ENCODE measurements at places on chromosomes 2 and 18. TPM values are rescaled to one million over a fixed set of nuclear protein-coding genes. Genes with fewer than 3 reads are reported as not detected.
A peak's percentile ranks its signal among the peaks of the same experiment; 100 is the strongest.

- no peak for DNase-seq
Observed at GRCh38 chr18:13526519-13526918, 199.8 kb downstream of the FAM210A start.

- no peak for DNase-seq
Observed at GRCh38 chr2:18612133-18612532, 22.8 kb upstream of the NT5C1B start.

DNA sequence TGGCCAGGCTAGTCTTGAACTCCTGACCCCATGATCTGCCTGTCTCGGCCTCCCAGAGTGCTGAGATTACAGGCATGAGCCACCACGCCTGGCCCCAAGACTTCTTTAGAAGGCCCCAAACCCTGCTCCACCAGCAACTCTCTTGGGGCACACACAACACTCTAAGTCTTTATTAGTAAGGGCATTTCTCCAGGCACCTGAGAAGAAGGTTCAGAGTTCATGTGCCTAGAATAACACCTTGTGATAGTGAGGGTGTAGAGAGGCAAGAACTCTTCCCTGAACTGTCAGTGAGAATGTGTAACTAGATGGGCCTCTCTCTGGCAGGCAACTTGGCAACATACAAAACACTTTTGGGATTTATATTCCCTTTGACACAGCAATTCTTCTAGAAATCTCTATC lies 43.8 kb downstream of the SH2D6 start:
- no peak for DNase-seq

DNA sequence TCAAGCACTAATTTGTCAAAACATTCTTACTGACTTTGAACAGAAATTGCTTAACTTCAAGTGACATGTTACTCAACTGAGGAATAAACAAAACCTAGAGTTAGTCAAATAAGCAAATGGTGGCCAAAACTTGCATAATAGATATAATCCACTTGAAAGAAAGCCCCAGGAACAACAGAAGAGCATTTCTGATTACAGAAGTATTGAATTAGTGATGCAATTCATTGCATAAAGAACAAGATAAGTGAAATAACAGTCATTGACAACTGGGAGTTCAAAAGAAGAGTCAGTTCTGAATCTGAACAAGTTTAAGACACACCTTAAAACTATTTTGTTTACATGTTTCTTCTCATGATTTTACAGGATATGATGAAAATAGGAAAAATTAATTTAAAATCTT lies 30.8 kb downstream of the COBLL1 start:
- DNase-seq = no peak

GRCh38 chr2:28643327-28643726 lies 108.3 kb upstream of the PPP1CB start:
- DNase-seq = no peak

DNA sequence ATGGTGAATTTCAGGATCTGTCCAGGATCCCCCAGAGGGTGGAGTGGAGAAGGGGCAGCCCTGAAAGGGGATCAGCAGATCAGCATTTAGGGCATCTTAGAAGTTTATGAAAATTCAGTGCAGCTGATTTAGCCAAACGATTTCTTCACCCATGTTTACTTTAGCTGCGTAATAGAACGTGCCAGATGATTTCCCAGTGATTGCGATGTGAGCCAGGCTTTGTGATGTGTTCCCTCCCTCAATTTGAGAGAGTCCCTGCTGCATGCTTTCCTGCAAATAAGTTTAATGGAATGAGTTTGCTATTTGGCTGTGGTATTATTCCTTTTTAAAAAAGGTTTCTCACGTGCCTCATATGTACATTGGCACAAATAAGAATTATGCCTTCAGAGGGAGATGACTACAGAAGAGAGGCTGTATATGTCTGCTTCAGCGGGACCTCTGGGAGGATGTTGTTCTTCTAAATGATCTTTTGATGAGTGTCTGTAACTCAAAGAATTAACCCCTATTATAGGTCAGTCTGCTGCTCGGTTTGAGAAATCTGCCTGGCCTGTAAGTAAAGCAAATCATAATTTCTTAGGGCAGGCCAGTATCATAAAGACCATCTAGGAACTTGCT lies 111.9 kb downstream of the MRO start:
- no peak for DNase-seq

- no peak for DNase-seq
Observed at GRCh38 chr18:51561821-51562220, 364.3 kb upstream of the MEX3C start.

DNA sequence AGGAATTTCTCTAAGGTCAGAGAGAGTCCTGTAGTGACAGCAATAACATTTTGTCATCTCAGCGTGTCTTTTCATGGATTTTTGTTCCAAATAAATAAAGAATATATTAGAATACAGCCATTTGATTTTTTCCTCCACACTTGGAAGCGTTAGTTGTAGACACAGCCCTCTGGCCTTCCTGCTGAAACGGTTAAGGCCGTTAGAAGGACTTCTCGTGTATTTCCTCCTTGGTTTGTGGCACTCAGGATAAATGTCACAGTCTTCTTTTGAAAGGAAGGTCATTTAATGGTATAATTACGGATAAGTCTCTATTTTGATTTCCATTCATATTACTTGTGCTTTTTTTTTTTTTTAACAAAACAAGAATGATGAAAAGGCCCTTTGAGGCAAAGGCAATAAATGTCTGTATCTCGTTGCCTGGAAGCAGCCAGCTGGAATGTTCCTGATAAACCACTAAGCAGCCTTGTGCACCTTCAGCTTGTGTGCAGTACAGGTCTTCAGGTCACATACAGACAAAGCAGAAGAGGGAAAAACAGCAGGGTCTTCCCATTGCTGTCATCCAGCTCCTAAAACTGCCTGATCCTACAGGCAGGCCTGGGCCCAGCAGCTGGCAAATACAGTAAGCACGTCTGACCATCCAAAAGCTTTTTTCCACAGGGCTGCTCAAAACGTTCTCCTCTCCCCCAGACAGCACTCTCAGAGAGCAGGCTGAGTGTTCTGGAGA lies 14.4 kb downstream of the EFR3B start:
- no peak for DNase-seq

- DNase-seq = no peak
Observed at GRCh38 chr2:157785866-157786662, 90.1 kb downstream of the ACVR1 start.

- peak; percentile 10 for DNase-seq
Observed at GRCh38 chr2:2523461-2524347, 192.6 kb upstream of the MYT1L start.

DNA sequence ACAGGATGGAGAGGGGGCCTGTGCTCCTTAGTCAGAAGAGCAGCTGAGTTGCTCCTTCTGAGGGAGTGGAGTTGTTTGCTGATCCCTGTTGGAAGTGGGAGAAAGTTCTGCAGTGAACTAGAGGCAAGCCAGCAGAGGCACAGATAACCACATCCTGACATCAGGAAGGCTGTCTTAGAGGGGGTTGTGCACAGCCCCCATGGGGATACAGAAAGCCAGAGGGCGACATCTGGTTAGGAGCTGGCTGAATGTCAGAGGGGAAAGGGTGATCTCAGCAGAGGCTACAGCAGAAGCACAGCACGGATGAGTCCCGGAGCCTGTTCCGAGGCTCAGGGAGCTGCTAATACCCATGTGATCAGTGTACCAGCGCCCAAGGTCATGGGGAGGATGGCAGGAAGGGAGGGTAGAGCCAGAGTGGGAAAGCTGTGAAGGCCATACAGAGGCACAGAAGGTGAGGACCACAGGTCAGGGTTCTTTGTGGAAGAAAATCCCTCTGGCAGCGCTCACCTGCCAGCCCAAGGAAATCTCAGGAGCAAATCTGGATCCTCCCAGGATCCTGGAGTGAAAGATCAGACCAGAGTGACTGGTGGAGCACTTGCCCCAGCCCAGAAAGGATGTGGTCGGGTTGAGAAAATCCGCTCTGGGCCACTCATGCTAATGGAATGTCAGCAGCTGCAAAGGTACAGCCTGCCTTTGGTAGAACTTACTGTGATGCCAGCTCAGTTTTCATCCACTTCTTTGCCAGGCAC lies 111.8 kb downstream of the STPG4 start:
- DNase-seq = no peak

GRCh38 chr18:36265015-36265414 lies 32.5 kb upstream of the FHOD3 start:
- no peak for DNase-seq

DNA sequence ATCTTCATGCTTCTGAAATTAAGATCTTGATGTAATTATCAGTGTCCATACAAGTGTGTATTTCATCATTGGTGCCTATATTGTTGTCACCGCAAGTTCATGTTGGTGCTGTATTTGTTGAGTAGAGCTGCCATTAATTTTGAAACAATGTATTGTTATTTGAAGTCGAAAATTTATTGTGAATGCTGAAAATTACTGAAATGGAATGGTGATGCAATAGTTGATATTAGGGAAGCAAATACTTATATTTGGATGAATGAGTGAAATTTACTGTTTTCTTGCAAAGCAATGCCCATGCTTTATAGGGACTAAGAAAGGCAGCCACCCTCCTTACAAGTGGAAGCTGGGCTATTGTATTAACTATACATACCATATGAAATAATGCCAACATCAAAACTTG lies 41.6 kb downstream of the SERPINB8 start:
- no peak for DNase-seq

DNA sequence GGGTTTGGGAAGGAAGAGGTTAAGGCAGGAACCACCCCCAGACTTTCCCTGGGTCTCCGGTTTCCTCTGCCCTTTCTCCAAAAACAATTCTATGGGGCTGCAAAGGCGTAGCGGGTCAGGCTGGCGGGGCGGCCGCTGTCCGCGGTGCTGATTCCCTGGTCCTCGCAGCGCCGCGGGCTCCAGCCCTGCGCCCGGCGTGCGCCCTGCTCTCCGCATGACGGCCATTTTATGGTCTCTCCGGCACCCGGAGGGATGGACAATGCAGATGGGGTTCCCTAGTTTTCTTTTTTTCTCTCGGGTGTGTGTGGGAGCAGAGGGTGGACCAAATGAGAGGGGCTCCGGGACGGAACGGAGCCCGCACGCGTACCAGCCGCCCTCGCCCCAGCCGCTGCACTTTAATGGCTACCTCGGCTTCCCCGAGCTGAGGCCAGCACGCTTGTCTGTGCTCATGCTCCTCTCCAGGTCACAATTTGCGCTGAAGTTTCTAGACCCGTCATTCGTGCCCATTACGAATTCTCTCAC lies 1.6 kb downstream of the ST8SIA3 start:
- DNase-seq = no peak

GRCh38 chr2:219041252-219041651 lies at the start of gene CFAP65:
TSS of gene CFAP65 (minus strand) at chr2:219041516. CDS start at chr2:219039048, 2,468 bp downstream.
- no peak for DNase-seq

GRCh38 chr2:113857464-113857863 lies 32.4 kb upstream of the ACTR3 start:
- DNase-seq = no peak

DNA sequence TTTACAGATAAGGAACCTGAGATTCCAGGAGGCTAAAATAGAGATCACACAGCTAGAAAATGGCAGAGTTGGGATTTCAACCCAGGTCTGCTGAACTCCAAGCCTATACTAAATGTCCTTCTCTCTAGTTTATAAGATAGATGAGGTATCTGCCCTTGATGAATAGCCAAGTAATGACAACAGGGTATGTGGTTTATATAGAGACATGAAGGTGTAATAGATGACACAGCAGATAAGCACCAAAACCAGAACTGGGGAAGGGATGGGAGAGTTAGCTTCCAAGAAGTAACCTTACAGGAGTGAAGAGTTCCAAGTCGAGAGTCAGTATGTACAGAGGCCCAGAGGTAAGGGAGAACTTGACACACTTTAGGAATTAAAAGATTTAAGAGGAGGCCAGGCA lies 104.7 kb upstream of the UBXN4 start:
- DNase-seq = no peak

DNA sequence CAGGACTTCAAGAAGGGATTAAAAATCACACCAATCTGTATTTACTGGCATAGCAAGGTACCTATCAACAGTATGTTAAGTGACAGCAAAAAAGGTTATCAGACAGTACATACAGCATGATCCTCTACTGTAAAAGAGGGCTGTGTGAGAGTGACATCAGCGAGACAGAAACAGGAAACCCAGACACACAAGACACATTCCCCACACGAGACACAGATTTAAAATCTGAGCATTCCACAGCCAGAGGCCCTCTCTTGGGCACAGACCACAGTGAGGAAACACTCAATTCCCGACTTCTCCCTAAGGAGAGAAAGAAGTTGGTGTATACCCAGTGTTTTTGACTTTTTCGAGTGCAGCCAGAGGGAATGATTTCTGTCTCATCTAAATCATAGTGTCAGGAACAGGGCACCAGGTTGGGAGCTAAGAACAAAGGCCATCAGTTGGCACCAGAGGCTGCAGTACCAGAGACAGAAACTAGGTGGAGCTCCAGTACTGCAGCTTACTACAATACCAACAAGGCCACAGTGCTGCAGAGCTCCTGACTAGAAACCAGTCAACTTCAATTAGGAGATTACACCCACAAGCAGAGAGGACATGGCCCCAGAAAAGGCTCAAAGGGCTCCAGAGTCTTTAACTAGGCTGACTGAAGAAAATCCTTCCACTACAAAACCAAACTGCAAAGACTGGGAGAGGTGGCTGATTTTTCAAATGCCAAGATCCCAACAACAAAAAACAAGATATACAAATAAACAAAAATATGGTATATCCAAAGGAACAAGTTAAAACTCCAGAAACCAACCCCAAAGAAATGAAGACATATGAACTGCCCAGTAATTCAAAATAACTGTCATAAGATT lies 41.0 kb downstream of the UNC50 start:
- DNase-seq = peak; percentile 81

GRCh38 chr2:220134756-220135534 lies 507.5 kb downstream of the SLC4A3 start:
- no peak for DNase-seq

Gene CYTIP
- total RNA-seq = 10.9 TPM

Gene LCLAT1
- 24.9 TPM for total RNA-seq

Gene GPR155
- total RNA-seq = 3.6 TPM

Gene CXCR1
- 21.0 TPM for total RNA-seq

Gene SLC4A3
- 5.7 TPM for total RNA-seq
